Mesothelial cell of epicardium (in vitro differentiated cells): ENCODE measurements at places on chromosomes 1 and 21. TPM values are rescaled to one million over a fixed set of nuclear protein-coding genes. Genes with fewer than 3 reads are reported as not detected.

DNA sequence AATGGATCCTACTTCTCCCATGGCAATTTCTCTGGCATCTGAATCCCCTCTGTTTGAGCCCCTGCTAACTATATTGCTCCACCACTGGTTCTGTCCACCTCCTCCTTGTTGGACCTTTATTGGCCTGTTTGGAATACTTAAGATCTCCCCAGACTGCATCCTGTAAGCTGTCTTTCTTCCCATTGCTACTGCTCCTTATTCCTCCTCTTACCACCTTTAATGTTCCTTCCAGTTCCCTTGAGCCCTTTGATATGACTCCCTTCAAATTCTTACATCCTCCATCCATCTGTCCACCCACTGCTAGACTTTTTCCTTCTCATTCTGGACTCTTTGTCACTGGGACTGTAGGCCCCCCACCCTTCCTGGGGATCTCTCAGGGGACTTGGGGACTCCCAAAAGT lies 31.0 kb downstream of the LRIG2 start:
- DNase-seq, result no peak

GRCh38 chr1:99957818-99958217 lies 12.0 kb upstream of the SLC35A3 start:
- no peak for DNase-seq

DNA sequence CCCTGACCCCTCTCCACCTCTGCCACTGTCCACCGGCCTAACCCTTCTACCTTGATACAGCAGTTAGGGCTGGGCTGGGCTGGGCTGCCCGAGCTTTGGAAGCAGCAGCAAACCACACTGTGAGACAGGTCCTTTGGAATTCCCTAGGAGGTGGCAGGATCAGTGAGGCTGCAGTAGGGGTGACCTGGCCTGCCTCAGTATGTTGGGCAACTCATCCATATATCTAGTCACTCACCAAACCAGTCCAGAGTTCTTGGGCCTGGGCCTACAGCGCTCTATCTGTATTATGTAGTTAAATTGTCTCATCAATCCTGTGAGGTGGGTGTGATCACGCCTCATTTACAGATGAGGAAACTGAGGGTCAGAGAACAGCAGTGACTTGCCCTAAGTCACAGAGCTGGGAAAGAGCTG lies 13.3 kb upstream of the SYNC start:
- DNase-seq, result no peak

- no peak for DNase-seq
These were observed 1450.2 kb downstream of the BRINP3 start for GRCh38 chr1:189027512-189027911.

DNA sequence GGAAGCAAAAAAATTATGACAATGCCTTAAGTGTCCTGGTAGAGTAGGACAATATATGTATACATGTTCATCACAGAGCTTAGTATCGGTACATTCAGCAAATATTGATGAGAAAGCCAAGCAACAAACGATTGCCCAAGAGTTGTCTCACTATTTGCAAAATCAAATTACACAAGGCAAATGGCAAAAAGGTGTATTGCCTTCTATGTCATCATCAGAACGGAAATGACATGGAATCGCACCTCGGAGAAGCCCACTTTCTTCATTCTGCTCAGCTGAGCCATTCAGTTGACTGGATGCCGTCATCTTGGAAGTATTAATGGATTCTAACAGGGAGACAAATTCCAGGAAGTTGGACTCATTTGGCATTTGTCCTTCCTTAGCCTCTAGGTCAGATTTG lies 37.7 kb downstream of the PCNX2 start:
- no peak for DNase-seq

DNA sequence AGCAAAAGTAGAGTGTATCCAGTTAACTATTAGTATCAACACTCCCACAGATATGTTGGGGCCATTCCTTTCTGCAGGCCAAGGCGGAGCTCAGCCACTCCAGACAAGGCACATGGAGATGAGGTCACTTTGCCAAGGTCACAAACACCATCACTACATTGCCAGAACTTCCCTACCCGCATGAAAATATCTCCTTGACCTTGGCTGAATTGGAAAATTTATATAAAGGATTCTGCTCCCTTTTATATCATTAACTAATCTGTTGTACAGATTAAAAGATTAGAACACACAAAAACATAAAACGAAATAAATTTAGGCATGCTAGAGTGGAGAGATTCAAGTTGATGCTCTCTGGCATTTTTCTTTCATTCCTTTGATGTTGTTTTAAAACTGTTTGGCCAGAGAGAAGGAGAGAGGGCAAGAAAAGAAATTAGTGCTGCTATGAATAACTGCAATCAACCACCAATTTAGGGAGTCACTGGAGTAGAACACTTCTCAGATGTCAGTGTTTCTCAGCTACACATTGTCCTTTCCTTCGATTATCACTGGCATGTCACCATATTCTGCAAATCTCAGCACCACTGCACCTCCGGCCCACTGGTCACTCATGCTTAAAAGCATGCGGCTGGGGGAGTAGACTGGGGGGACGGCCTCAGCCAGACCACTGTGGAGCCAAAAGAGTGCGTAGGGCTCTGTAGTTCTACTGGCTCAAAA lies 78.7 kb upstream of the ATP1B1 start:
- DNase-seq, result no peak

IL10 gene
- not detected in 3 replicates for total RNA-seq

GBP6 gene
- 0.07 to 0.13 TPM (median 0.09 TPM) in 3 replicates for total RNA-seq

LCE1F gene
- total RNA-seq, result not detected in 3 replicates

TEX38 gene
- 0.42 to 0.57 TPM (median 0.49 TPM) in 3 replicates for total RNA-seq

SPATA21 gene
- 0.16 to 0.20 TPM in 2 of 3 replicates, not detected in the other for total RNA-seq

HHAT gene
- 17.4 to 19.2 TPM (median 18.0 TPM) in 3 replicates for total RNA-seq
